Aorta (tissue), 5 donors: ENCODE measurements at places on chromosomes 12 and 14. TPM values are rescaled to one million over a fixed set of nuclear protein-coding genes. Genes with fewer than 3 reads are reported as not detected.

DNA sequence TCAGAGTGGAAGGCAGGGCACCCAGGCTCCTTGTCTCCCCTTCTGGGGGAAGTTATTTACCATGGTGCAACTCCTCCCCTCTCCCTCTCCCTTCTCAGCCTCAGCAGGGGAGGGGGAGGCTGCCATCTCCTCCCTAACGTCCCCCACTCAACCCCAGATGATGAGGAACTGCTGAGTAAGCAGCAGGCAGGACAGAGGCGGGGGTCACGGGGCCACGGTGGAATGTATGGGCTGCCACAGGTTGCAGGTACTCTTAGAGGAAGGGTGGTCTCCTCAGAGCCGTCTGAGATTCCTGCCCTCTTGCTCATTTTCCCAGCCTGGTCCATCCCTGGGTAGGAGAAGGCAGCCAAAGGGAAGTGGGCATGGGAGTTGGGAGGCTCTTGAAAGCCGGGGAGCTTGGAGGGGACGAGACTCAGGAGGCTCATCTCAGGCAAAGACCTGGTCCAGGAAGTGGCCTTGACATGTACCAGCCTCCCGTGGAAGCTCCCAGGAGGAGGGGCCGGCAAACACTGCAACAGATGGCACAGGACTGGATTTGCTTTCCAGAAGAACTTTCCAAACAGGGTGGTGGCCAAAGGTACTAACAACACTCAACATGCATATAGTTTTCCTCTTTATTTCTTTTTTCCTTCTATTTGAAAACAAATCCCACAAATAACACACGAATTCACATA is 19.0 kb downstream of the RIN3 start:
- DNase-seq: no peak

GRCh38 chr14:24662753-24663152 is 28.8 kb upstream of the GZMB start:
- DNase-seq: no peak

ACRBP gene
- total RNA-seq: 1.8 TPM

DNA sequence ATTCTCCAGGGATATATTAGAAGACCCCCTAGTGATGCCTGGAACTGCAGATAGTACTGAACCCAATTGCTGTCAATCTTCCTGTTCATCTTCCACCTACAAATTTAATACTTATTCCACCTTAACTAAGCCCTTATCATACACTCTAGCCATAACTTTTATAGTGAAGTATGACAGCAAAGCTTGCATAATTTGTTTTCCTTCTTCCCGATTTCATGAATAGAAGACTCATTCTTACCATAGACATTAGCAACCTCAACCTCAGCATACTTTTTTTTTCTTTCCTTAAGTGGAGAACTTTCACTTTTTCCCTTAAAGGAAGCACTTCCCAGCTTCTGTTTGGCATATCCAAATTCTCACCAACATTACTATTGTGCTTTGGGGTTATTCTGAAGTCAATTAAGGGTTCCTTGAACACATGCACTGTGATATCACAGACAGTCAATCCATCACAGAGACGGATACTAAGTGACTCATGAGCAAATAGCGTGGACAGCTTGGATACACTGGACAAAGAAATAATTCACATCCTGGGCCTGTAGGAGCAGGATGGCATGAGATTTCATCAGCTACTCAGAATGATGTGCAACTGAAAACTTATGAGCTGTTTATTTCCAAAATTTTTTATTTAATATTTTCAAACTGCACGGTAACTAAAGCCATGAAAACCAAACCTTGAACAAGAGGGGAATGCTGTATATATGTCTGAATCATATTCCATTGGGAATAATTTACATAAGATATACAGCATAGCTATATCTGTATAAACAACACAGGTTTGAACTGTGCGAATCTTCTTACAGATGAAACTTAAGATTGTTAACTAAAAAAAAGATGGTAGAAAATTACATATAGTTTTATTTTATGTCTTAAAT is 63.9 kb downstream of the SYT1 start:
- no peak for DNase-seq

DNA sequence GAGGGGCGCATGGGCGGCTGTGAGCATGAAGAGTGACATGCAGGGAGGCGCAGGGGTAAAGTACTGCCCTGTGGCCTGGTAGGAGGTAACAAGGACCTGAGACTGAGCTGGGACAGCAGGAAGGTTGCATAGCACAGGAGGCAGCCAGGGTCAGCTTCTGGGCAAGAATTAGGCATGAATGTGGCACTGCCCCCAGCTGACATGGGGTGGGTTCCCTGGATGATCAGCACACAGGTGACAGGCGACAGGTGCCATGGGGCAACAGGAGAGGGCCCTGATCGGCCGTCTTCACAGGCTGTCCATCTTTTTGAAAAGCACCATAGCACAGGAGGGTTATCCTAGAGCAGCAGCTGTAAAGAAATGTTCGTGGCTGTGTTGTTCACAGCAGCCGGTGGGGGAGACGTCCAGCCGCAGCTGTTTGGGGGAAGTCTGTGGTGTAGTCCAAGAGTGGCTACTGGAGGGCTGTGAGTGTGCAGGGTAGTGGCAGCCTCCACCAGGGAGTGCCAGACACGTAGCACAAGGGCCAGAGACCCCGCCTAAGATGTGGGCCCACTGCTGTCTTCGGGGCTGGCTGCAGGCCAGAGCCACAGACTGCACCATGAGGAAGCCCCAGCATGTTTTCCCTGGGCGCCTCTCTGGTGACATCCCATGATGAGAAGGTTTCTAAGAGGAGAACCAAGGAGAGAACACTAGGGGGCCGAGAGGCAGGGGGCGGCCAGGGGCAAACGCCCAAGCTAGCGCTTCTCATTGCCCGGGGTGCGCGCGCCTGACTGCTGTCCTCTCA is 8.4 kb downstream of the CLBA1 start:
- no peak for DNase-seq

- DNase-seq: no peak
These were observed 6.1 kb downstream of the PELI2 start for GRCh38 chr14:56124327-56124726.

DNA sequence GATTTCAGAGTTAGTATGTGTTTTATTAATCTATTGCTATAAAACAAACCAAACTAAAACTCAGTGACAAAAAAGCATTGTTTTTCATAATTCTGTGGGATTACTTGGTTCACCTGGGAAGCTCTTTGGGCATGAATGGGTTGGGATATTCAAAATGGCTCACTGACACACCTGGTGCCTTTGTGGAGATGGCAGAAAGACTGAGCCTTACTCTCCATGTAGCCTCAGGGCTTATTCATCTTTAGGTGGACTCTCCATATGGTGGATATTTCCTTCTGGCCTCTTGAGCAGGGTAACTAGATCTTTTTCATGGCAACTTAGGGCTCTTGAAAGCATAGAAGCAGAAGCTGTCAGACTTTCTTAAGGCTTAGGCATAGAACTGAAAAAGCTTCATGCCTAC is 1102.8 kb upstream of the SEL1L start:
- no peak for DNase-seq

GRCh38 chr14:52233693-52234092 is 33.8 kb upstream of the PTGDR start:
- no peak for DNase-seq

ADAMTS20 gene
- not detected for total RNA-seq

CLEC1B gene
- not detected for total RNA-seq

PROX2 gene
- total RNA-seq: not detected

GRCh38 chr14:79356040-79356439 is 855.3 kb downstream of the DIO2 start:
- no peak for DNase-seq

GRCh38 chr12:32091696-32092095 is 15.0 kb upstream of the BICD1 start:
- DNase-seq: no peak

B3GNT4 gene
- total RNA-seq: not detected

FAIM2 gene
- total RNA-seq: 16.4 TPM

DNA sequence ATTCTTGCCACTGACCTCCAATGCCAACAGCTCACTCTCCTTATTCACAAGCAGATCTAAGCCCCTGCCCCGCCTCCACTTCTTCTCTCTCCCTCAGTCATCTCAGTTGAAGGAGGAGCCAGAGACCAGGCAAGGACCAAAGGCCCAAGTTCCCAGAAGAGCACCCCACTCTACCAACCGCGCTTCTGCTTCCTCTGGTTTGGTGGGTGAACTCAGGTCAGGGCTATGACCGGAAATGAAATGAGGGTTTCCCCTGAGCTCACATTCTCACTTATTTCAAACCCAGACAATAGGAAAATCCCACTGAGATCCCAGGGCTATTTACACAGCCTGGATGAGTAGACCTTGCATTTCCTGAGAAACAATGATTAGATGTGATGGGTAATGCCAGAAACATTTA is 9.9 kb downstream of the DPF3 start:
- DNase-seq: no peak

DNA sequence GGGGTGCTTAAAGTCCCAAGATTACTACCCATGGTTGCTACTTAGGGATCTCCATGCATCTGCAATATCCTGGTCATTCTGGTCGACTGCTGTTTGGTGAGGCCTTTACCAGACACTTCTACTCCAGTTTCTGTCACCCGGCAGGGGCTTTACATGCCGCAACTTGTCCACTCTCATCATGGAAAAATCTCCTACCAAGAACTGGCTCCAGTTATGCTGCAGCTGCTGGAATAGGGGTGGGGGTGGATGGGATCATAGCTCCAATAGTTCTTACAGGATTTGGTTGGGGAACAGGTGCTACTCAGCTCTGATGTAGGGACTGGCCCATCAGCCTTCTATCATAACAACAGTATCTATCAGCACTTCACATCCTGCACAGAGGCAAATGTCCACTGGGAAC is 51.6 kb downstream of the SPTB start:
- DNase-seq: no peak

- DNase-seq: no peak
These were observed 34.8 kb upstream of the TESC start for GRCh38 chr12:117134059-117134458.

DNA sequence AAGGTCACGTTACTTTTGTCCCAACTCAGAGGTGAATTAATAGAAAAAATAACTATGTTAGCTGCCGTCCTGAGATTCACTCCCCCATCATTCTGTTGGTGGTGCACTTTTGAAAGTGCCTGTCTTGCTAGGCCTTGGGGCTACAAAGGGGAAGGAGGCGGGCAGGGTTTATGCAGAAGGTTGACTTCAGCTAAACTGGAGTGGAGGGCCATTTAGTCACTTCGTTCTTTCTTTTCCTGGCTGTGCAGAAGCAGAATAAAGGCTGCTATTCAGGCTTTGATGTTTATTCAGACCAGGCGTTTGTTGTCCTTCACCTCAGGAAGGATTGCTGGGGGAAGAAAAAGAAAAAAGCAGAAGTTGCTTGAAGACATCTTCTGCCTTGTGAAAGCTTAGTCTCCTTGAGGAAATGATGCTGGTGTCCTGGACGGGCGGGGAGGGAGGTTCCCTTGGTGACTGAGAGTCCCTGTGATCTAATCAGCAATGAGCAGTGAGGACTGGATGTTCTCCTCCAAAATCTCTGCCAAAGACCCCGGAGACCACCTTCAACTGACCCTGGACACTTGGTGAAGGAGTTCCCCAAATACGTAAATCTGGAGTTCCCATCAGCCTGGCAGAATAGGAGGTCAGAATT is 4.0 kb downstream of the GLT1D1 start:
- DNase-seq: no peak
